Activated CD4-positive, alpha-beta T cell treated with anti-CD3 and anti-CD28 coated beads, Interleukin-2, amount 50 U/mL, for 1 hour (primary cell): ENCODE measurements at places on chromosomes 1 and 21.

- DNase-seq: no peak
Measured at GRCh38 chr1:206114692-206115640, 2.2 kb downstream of the AVPR1B start.

GRCh38 chr1:86318436-86318835 lies 77.7 kb downstream of the ODF2L start:
- DNase-seq: no peak

- DNase-seq: no peak
Measured at GRCh38 chr1:61531716-61532115, 193.2 kb downstream of the TM2D1 start.

- no peak for DNase-seq
Measured at GRCh38 chr21:43277481-43278351, 108.9 kb downstream of the CRYAA start.

GRCh38 chr1:115727706-115728249 lies 40.7 kb downstream of the CASQ2 start:
- no peak for DNase-seq

GRCh38 chr1:205925736-205926135 lies 17.5 kb downstream of the SLC26A9 start:
- no peak for DNase-seq

DNA sequence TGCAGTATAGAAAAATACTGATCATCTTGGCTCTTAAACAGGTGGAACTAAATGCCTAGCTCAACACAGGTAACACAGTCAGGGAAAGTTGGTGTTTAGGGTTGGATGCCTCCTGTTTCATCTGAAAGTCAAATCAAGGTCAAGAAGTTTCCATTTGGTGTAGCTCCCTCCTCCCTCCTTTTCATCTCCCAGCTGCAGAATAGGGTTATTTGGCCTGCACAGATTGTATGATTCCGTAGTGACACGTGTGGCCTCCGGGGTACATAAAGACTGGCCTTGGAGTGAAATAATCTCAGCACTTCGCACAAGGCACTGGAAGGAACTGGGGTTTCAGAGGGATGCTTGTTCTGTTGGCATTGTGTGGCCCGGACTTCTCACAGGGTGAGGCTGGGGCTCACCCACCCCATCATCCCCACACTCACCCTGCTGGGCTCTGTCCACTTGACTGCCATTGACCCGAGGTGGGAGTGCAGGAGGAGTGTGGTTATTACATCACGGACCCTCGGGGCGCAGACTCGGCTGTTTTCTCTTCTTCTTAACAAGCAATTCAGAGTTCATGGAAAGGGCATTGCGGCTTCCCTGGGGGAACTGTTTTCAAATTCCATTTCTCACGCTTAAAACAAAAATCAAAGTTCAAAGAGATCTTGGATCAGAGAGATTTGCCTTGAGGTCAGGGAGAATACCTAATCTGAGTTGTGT lies 18.4 kb downstream of the IGSF5 start:
- no peak for DNase-seq

DNA sequence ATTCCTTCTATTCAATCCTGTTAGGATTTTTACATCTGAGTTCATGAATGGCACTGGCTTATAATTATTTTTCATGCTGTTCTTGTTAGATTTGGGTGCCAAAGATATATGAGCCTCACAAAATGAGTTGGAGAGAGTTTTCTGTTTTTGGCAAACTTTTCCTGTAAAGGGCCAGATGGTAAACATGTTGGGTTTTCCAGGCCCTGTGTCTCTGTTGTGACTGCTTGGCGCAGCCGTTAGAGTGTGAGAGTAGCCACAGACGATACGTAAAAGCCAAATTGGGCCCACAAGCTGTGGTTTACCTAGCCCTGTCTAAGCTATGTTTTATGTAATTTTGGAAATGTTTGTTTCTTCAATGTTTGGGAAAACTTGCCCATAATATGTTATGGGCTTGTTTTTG lies 15.6 kb upstream of the CA6 start:
- no peak for DNase-seq

DNA sequence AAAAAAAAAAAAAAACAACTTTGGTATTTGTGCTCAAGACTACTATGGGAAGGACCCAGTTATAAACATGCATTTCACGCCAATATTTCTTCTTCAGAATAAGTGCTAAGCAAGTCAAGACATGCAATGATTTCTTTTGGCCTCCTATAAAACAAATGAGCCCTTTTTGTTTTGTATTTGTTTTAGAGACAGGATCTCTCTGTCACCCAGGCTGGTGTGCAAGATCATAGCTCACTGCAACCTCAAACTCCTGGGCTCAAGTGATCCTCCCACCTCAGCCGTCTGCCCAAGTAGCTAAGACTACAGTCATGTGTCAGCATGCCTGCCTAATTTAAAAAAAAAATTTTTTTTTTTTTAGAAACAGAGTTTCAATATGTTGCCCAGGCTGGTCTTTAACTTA lies 348.7 kb downstream of the PCP4 start:
- DNase-seq: no peak
